Esophagus muscularis mucosa (tissue), 4 donors: ENCODE measurements at places on chromosomes 12 and 14. TPM values are rescaled to one million over a fixed set of nuclear protein-coding genes. Genes with fewer than 3 reads are reported as not detected.

DNA sequence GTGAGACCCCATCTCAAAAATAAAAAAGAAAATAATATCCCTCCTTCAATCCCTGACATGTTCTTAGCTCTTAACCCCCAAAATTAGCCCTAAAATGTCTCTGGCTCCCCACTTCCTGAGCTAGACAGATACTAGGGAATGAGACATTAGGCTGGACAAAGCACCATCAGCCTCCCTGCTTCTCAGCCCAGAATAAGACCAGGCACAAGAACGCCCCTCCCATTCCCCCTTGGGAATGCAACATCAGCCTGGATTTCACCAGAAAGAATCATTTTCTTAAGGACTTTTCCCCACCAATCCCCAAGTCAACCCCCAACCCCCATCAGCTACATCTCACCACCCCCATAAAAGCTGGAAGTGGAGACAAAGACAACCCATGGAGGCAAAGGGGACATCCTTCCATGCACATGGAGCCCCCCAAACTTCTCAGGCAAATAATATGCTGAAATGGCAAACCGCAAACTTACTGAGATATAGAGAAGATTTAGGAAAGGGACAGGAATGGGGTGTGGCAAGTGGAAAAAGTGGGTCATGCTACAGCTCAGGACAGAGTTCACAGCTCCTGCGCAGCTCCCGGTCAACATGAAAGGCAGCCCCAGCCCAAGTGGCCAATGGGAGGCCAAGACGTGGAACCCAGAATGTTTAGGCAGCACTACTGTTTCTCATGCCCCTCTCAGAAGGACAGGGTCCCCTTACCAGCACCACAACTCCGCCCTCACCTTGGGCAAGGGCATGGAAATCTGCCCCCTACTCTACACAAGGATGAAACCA is 2.7 kb downstream of the CHD4 start:
- H3K27me3 ChIP-seq: no peaks in the 10 kb centered on the region
- peaks cover 32% of the 10 kb centered on the region for H3K36me3 ChIP-seq
- H3K4me1 ChIP-seq: peaks cover 56% of the 10 kb centered on the region
- peak overlapping the region; percentile 98 for H3K4me3 ChIP-seq
- DNase-seq: no peak
- peak overlapping the region; percentile 99 for H3K27ac ChIP-seq

GRCh38 chr14:103535081-103535890 is 6.3 kb downstream of the TRMT61A start:
- peak overlapping the region; percentile 93 for H3K27ac ChIP-seq
- peaks cover 98% of the 10 kb centered on the region for H3K4me1 ChIP-seq
- no peak for DNase-seq

GRCh38 chr14:60723907-60724618 is at the start of gene SIX4:
SIX4 (minus strand) TSS chr14:60724351; CDS start chr14:60724074, 277 bp downstream.
- H3K4me3 ChIP-seq: peak within 1 kb of the TSS; percentile 82
- H3K36me3 ChIP-seq: no peaks in the 10 kb centered on the region
- peak within 1 kb of the TSS; percentile 73 for H3K27ac ChIP-seq
- DNase-seq: no peak
- H3K4me1 ChIP-seq: peaks cover 27% of the 10 kb centered on the region

The SYNDIG1L gene
- total RNA-seq: 0.29 TPM

GRCh38 chr12:44960856-44961255 is 84.7 kb upstream of the NELL2 start:
- no peaks in the 10 kb centered on the region for H3K27me3 ChIP-seq
- no peak overlapping the region for H3K4me3 ChIP-seq
- no peaks in the 10 kb centered on the region for H3K36me3 ChIP-seq

The MDGA2 gene
- under 0.01 TPM for total RNA-seq

GRCh38 chr12:79250960-79251755 is 386.6 kb downstream of the SYT1 start:
- H3K4me1 ChIP-seq: no peaks in the 10 kb centered on the region
- DNase-seq: no peak
- H3K4me3 ChIP-seq: no peak overlapping the region
- H3K36me3 ChIP-seq: no peaks in the 10 kb centered on the region
- H3K27ac ChIP-seq: no peak overlapping the region
- H3K27me3 ChIP-seq: no peaks in the 10 kb centered on the region

DNA sequence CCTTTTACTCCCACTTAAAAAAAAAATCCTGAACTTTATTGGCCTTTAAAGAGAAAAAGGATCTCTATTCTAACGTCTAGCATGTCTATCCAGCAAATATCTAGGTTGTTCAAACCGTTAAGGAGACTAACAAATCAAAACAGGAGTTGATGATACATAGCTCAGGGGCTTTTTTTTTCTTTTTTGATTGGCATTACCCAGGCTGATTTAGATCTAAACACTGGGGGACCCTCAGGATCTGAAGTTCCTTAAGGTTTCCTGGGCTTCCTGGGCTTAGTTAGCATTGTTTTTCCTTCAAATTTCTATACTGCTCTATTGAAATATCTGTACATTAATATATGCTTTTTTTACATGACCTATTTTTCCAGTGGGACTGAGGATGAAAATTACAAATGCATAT is 42.3 kb downstream of the EFCAB11 start:
- no peaks in the 10 kb centered on the region for H3K4me1 ChIP-seq
- no peak overlapping the region for H3K4me3 ChIP-seq
- DNase-seq: no peak

- no peaks in the 10 kb centered on the region for H3K27me3 ChIP-seq
- no peaks in the 10 kb centered on the region for H3K4me1 ChIP-seq
- H3K4me3 ChIP-seq: no peak overlapping the region
- DNase-seq: no peak
- H3K36me3 ChIP-seq: no peaks in the 10 kb centered on the region
- no peak overlapping the region for H3K27ac ChIP-seq
Measured at GRCh38 chr12:78181544-78182162, 351.0 kb downstream of the NAV3 start.

- H3K27ac ChIP-seq: no peak overlapping the region
- no peak for DNase-seq
- no peaks in the 10 kb centered on the region for H3K4me1 ChIP-seq
- no peaks in the 10 kb centered on the region for H3K36me3 ChIP-seq
- no peak overlapping the region for H3K4me3 ChIP-seq
- H3K27me3 ChIP-seq: no peaks in the 10 kb centered on the region
Measured at GRCh38 chr12:726281-727140, 25.9 kb upstream of the WNK1 start.

- DNase-seq: no peak
- H3K4me3 ChIP-seq: no peak overlapping the region
- H3K4me1 ChIP-seq: no peaks in the 10 kb centered on the region
- peaks cover 26% of the 10 kb centered on the region for H3K36me3 ChIP-seq
- H3K27ac ChIP-seq: no peak overlapping the region
Measured at GRCh38 chr12:113838896-113839295, 127.2 kb downstream of the RBM19 start.
